ENCODE measurements at places on chromosomes 2 and 18.

DNA sequence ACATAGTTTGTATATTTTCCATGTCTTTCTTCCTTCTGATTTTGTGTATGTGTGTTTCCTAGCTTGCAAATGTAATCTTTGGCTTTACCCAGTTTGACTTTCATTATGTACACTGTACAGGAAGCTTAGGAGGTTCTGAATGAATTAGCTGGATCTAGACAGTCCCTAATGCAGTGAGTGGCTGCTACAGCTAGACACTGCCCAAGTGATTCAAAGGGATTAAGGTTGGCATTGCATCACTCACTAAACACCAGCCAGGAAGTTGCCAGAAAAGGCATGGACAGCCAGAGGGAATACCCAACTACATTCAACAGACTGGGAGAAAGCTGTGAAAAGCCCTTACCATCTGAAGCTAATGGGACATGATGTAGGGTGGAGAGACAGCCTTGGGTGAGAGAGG, 316.0 kb upstream of the MEX3C start:
- no peak for DNase-seq

GRCh38 chr18:3692113-3692621, 242.2 kb downstream of the TGIF1 start:
- DNase-seq: no peak

GRCh38 chr2:238106339-238106697, 6.2 kb downstream of the ESPNL start:
- DNase-seq: no peak

GRCh38 chr18:49843778-49844625, 30.7 kb upstream of the ACAA2 start:
- DNase-seq: no peak

DNA sequence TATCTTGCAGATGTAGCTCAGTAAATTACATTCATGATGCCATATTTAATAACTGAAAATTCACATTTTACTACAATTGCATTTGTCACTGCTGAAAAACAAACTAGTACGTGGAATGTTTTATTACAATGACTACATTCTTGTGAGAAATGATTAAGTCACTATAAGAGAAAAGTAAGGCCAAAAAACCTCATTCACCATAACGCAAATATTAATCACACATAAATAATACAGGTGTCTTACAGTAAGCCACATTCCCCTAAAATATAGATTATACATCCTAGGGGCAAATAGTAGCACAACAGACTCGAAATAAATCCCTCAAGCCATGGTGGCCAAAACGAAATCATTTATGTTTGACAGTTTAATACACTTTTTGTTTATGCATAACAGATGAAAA, 460.6 kb downstream of the NR4A2 start:
- no peak for DNase-seq
